ENCODE measurements at places on chromosomes 6 and 20.

DNA sequence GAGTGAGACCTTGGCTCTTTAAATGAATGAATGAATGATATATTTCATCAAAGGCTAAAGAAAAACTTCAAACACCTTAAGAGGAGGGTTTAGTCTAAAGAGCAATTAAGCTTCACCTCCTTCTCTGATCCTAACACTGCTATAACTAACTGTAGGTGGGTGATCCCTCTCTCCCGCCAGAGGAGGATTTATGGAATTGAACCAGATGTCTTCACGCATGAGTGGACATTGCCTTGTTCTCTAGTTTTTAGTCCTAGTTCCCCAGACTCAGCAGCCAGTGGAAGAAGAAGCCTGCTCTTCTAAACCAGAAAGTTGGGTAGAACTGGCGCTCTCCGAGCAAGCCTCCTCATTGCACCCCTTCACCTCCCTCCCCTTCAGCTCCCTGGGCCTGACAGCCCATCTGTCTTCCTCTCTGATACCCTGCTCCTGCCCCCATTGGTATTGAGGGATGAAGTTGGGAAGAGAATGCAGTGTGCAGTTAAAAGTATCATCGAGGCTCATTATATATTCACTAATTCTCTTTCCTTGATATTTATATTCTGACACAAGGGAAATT is 142.7 kb downstream of the ARID1B start:
- DNase-seq: no peak

- no peak for DNase-seq
Observed at GRCh38 chr20:33267701-33268100, 15.3 kb upstream of the BPIFB1 start.

GRCh38 chr6:141561154-141561553 is 571.6 kb upstream of the GJE1 start:
- DNase-seq: no peak

GRCh38 chr20:36791862-36792261 is 18.3 kb upstream of the DSN1 start:
- DNase-seq: no peak

DNA sequence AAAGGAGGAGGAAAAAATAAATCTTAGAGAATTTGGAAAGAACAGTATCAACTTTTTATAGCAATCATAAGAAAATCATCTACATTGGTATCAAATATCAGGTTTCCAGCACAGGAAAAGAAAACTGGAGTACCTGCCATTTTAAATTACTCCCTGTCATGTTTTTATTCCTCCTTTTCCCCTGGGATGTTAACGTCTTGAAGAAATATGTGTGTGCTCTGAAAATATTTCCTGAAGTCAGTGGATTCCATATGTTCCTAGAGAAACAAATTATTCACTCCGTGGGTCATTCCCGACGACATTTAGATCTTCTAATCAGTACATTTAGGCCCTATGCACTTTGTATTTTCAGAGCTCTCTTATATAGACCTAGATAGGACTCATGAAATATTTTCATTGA is 42.0 kb upstream of the RSPO3 start:
- no peak for DNase-seq

DNA sequence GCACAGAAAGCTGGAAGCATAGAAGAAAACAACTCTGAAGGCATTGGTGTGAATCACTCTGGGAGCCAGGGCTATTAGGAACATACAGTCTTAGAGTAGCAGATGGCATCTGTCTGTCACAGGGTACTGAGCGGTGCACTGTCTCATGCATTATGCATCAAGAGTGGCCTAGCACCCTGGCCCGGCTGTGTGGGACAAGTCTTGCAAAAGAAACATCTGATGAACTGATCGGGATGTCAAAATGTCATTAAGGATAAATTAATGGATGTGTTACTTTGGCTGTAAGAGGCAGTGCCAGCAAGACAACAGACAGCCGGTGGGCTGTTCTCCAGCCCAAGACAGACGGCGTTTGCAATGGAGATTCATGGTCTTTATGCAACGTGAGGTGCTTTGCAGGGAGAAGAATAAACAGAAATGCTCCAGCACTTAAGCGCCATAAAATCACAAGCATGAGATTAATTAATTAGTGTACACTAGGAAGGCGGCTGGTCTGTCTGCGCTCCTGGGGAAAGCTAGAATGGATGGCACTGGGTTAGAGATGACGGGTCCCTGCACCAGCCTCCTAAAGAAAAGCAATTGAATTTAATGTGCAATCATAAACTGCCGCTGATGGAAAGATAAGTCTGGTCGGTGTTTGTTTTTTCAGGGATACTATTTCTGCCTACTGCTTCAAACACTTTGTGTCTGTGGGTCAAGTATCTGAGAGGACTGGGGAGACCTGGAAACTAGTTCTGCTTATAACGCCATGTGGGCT is 600.6 kb upstream of the CHD6 start:
- DNase-seq: no peak

GRCh38 chr6:79868098-79868722 is 79.1 kb downstream of the ELOVL4 start:
- no peak for DNase-seq

- DNase-seq: no peak
Observed at GRCh38 chr20:2297357-2297728, 1.5 kb downstream of the TGM3 start.

GRCh38 chr20:18705490-18705889 is 108.1 kb upstream of the SCP2D1 start:
- no peak for DNase-seq

DNA sequence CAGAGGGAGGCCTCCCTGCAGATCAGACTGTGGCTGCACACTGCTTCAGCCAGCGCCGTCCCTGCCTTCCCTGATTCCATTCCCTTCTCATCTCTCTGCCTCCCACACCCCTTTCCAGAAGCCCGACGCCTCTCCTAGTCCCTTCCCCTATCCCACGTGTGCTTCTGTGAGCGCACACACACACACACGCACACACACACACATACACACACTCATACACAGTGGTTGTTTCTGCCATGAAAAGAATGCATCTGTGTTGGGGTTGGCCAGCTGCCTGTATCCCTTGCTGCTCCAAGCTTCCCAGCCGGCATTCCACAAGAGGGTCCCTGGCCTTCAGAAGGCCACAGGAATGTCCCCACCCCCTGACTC is 51.7 kb downstream of the MOCS1 start:
- DNase-seq: no peak

DNA sequence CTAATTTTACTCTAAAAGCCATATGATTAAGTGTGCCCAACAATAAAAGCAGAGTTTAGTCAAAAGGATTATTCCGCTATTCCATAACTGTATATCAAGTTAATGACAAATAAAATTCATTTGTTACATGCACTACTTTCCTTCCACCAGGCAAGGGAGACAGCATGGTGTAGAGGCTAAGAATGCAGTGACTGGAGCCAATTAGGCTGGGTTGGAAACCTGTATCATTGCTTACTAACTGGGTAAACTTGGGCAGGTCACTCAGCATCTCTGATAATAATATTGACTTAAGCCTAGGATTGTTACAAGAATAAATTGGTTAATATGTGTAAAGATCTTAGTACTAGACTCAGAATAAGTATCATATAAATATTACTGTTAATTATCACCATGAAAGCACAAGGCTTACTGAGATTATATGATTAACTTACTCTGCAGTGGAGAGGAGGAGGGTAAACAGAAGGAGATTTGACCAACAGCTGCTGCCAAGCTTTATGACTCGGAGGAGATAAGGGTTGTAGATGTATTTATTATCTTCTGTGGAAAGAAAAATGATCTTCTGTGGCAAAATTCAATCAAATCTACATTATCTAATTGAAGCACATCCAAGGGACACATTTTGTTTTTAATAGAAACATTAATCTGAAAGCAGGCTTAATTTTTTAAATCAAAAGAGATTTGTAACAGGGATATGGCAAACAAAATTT is 1459.9 kb downstream of the GRIK2 start:
- DNase-seq: no peak

GRCh38 chr6:105072798-105073199 is 107.0 kb downstream of the POPDC3 start:
- no peak for DNase-seq

DNA sequence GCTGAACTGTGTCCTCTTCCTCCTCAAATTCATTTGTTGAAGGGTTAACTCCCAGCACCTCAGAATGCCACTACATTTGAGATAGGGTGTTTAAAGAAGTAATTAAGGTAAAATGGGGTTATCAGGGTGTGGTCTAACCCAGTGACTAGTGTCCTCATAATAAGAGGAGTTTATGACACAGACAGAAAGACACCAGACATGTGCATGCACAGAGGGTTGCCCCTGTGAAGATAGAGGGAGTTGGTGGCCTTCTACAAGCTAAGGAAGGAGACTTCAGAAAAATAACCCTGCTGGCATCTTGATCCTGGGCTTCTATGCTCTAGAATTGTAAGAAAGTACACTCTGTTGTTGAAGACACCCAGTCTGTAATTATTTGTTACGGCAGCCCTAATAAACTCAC is 24.9 kb upstream of the EDN1 start:
- no peak for DNase-seq

GRCh38 chr6:94414041-94414440 is 994.7 kb upstream of the EPHA7 start:
- no peak for DNase-seq

- DNase-seq: no peak
Observed at GRCh38 chr20:23585449-23585807, 17.1 kb upstream of the CST9L start.

GRCh38 chr6:32849126-32849525 is 4.4 kb downstream of the TAP1 start:
- no peak for DNase-seq

- DNase-seq: no peak
Observed at GRCh38 chr6:127347178-127347577, 3.8 kb upstream of the ECHDC1 start.

GRCh38 chr6:149840345-149841075 is 23.6 kb downstream of the LRP11 start:
- DNase-seq: no peak

DNA sequence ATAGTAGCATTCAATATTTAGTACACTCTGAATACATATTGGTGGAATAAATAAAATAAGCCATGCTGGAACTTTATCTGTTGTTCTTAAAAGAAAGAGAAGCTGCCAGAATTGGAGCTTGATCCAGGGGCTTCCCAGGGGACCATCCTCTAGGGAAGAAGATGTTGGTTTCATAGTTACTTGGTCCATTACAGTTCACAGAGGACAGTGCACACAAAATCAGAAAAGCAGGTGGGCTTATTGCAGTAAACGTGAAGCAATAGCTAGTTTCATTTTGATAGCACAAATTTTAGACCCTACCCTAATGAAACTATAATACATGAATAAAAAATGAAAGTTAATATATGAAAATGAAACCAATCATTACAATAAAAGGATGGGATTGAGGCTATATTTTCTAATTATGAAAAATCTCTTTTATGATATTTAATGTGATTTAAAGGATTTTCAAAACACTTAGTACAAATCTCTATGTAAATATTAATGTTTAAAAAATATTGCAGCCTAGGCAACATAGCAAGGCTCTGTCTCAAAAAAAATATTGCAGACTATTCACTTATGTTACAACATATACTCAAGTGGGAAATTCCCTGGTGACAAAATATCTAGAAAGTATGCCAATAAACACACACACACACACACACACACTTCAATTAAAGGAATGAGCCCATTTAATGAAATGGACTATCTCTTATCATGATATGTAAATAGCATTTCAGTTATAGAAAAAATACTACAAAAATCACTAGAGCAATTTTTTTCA is 227.0 kb upstream of the MARCKS start:
- no peak for DNase-seq

GRCh38 chr6:148436466-148436865 is 93.8 kb downstream of the SASH1 start:
- no peak for DNase-seq

DNA sequence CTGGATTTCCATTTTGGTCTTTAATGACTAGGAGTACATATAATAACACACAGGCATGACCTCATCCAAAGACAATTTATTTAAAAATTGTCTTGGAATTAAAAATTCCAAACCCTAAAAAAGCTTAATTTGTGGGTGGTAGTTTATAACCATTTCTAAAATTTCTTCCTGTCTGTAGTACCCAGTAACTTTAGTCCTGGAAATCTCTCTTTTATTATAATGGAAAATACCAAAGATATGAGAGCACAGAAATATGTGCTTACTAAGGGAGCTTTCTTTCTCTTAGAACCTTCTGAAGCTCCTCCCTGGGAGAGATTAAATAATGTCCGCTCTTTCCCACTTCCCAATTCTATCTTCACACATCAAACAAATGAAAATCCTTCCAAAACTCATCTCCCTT is 70.5 kb upstream of the PRL start:
- DNase-seq: no peak

DNA sequence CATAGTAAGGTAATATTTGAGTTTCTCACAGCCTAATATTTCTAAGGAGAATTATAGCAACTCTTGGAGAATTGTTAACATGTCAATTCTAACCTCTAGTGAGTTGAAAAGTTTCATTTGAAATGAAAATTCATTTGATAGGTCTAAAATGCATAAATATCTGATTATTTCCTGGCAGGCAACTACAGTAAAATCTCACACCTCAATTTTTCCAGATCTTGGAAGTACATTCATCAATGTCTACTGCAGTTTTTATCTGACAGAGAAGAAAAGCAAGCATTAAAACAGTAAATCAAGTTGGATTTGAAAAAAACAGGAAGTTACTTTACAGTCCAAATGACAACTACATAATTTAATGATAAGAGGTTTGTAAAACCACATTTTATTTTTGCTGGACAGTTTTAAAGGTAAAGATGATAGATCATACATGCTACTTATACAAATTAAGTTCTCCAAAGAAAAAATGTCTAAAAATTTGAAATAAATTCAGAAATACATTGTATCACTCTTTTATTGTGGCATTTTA is 631.3 kb downstream of the EYS start:
- DNase-seq: no peak

DNA sequence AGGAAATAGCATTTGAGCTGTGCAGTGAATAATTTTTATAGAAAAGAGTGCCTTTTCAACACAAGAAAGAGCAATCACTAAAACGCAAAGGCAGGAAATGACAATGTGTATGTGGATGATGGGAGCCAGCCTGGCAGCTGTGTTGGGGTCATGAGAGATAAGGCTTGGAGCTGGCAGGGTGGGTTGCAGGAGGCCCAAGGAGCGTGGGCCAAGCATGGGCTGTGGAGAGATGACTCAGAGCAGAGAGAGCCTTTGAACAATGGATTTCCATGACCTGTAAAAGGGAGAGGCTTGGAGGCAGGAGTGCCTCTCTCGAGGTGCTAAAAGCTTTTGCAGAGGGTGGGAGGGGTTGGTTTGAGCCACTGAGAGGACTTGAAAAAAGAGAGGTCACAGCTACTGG is 6.6 kb upstream of the TBC1D7 start:
- DNase-seq: no peak

DNA sequence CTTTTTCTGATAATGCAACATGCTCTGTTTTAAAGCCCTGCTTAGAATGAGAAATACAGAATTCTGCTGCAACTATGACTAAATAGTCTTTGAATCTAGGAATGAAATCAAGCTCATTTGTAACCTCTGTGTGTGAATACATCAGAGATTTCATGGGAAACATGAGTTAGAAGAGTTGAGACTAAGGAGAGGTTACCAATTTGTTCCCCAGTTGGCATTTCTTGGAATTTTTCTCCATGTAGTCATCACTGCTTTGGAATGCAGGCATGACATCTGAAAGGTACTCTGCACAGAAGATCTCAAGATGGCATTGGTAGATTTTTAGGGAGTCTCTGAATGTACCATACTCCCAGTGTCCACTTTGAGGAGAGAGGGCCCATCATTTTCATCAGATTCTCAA is 237.2 kb downstream of the TFAP2A start:
- DNase-seq: no peak

GRCh38 chr20:9551808-9552550 is 37.6 kb downstream of the LAMP5 start:
- no peak for DNase-seq

All from activated CD4-positive, alpha-beta T cell treated with anti-CD3 and anti-CD28 coated beads, Interleukin-2, amount 50 U/mL, for 24 hours (primary cell).